Activated T-helper 2 cell treated with anti-CD3 and anti-CD28 coated beads, Interferon-gamma antibody, Interleukin-2, Interleukin-4, amounts not matched to agents 10 μg/mL and 5 μg/mL and 100 μg/mL, durations not matched to agents 14 hours and 24 hours and 36 hours (primary cell): ENCODE measurements at places on chromosomes 2 and 18.

DNA sequence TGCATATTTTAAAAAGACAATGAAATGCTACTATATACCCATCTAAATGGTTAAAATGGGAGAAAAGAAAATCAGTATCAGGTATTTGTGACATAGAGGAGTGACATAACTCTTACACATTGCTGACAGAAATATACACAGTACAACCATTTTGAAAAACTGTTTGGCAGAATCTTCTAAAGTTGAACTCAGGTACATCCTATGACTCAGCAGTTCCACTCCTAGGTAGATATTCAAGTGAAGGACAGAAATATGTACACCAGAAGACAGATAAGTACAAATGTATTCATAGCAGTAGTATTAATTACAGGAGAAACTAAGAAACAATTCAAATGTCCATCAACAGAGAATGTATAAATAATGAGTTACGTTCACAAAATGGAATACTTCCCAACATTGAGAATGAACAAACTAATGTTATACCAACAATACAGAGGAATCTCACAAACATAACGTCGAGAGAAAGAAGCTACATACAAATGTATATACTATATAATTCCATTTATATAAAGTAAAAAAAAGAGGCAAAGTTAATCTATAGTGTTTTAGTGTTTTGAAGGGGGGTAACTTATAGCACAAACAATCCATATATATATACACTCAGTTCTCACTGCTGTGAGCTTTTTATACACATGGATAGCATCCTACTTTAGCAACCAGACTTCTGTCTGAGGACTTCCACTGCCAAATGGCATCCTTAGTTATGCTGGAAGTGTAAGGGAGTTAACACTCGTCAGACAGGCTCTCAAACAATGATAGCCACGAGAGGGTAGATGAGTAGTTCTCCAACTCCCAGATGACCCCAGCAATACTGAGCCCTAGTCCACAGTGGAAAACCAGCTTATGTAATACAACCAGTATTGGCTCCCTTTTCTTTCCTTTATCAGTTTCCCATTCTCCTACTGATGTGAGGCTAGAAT lies 172.5 kb downstream of the NBAS start:
- DNase-seq = no peak

- no peak for DNase-seq
These were observed 54.4 kb upstream of the B3GNT7 start for GRCh38 chr2:231341100-231341499.

- no peak for DNase-seq
These were observed 458.6 kb downstream of the FBXO15 start for GRCh38 chr18:73688851-73689711.

- no peak for DNase-seq
These were observed 17.9 kb downstream of the SDC1 start for GRCh38 chr2:20207051-20207450.

DNA sequence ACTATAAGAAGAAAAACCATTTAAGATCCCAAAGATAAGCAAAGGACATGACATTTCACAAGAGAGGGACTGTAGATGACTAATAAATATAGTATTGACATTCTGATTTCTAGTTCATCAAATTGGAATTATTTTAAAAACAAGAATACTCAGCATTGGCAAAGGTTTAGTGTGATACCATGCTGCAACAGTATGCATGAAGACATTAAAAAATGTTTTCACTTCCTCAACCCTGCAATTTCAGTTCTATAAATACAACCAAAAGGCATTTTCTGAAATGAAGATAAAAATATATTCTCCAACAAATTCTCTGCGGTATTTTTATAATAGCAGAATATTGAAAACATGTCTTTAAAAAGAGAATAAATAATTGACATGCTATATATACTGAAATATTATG lies 2.1 kb downstream of the C2orf81 start:
- no peak for DNase-seq

GRCh38 chr2:195647302-195647701 lies 9.7 kb upstream of the SLC39A10 start:
- DNase-seq = no peak

DNA sequence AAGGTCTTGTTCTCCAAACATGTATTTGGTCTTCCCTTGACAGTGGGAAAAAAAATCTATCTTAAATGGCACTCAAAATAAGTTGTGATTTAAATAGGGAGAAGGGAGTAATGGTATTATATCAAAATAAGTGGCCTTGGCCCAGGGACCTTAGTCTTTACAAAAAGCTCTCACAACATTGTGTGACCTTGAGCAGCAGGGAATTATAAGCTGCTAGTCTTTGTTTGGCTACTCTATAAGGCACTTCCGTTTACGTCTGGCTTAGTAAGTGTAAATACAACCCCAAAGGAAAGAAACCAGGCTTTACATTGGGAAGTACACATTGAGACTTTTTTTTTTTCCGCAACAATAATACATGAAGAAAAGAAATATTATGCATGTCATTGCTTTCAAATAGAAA lies 734.0 kb upstream of the LINC00305 start:
- no peak for DNase-seq

DNA sequence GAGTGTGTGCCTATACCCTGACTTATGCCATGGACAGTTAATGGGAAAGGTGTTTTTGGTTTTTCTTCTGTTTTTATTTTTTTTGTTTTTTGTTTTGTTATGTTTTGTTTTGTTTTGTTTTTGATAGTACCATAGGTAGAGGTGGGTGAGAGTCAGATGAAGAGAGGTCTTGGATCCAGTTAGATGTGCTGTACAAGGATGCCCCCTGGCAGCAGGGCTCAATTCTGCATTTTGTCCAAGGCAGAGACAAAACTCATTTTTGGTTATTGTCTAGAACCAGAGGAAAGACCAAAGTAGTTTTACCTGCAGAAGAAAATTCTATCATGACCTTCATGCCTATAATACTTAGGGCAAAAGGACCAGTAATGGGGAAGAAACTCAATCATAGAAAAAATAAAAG lies 48.5 kb downstream of the SLC5A7 start:
- no peak for DNase-seq

DNA sequence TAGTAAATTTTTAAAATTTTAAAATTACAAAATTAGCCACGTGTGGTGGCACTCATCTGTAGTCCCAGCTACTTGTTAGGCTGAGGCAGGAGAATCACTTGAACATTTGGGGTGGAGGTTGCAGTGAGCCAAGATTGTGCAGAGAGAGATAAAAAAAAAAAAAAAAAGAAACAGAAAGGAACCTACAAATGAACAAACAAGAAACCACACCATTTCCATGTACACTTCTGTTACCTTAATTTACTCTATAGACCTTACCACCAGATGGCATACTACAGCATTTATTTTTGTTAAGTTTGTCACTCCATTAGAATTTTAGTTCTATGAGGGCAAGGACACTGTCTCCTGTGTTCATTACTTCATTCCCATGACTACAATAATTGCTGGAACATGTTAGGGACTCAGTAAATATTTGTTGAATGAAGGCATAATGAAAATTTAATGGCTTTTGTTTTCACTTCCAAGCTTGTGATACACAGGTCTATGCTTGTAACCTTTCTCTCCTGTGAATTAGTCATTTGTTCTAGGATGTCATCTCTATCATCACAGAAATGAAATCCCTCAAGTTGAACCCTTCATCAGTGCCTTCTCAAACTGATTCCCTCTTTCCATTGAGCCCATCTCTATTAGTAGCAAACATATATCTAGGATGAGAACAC lies 76.0 kb downstream of the ARHGAP15 start:
- DNase-seq = no peak

DNA sequence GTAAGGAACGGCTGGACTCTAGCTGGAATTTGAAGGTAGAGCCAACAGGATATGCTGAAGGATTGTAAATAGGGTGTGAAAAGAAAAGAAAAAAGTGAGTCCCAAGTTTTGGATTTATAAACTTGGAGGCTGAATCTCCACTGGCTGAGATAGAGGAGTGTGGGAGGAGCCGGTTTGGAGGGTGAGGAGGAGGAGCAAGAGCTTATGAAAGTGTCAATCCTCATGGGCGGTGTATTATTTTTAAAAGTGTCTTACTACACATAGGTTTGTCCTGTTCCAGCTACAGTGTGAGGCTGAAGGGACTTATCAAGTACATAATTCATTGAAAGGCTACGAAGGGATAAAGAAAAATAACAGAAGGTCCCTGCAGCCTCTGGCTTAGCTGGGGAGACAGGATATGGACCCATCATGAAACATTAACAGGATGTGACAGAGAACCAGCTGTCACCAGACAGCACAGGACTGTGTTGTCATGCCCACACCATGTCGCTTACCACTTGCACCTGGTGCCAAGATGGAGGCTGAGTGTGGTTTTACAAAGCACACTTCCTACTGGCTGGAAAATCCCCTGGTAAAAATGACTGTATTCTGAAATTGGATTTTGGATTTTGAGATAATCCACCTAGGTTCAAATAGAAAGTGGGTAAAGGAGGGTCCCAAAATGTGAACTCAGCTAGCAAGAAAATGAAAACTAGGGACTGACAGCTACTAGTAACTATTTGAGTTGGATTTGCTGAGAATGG lies 2.5 kb upstream of the MREG start:
- peak; percentile 53 for DNase-seq

DNA sequence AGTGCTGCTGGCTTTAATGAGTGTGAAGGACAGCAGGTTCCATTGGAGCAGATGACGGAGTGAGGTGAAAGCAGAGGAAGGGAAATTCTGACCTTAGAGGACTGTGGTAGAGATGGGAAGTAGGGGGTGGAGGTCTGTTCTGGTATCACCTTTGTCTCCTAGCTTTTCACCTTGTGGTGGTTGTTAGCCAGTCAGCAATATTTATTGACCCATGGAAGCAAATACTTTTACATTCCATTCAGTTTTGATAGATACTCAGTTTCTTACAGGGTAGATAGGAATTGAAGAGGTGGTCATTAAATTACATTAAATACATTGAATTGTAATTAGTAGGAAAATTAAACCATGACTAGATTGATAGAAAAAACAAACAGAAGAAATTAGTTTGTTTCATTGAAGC lies 180.1 kb downstream of the DIS3L2 start:
- DNase-seq = no peak

DNA sequence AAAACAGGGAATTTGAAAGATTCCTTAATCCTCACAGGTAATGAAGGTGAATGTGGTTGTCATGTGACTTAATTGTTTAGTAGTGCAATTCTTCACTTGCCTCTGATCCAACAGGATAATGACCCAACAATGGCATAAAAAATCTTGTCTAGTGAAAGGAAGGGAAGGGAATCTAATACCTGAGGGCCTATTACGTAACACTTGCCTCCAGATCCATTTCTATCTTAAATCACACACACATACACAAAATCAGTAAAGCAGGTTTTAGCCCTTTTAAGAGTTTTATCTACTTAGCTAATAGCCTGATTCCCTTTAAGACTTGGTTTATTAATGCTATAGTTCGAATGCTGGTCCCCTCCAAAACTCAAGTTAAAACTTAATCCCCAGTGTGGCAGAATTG lies 118.6 kb downstream of the TMEM163 start:
- no peak for DNase-seq

GRCh38 chr2:62458671-62459081 lies 47.3 kb downstream of the TMEM17 start:
- DNase-seq = no peak

DNA sequence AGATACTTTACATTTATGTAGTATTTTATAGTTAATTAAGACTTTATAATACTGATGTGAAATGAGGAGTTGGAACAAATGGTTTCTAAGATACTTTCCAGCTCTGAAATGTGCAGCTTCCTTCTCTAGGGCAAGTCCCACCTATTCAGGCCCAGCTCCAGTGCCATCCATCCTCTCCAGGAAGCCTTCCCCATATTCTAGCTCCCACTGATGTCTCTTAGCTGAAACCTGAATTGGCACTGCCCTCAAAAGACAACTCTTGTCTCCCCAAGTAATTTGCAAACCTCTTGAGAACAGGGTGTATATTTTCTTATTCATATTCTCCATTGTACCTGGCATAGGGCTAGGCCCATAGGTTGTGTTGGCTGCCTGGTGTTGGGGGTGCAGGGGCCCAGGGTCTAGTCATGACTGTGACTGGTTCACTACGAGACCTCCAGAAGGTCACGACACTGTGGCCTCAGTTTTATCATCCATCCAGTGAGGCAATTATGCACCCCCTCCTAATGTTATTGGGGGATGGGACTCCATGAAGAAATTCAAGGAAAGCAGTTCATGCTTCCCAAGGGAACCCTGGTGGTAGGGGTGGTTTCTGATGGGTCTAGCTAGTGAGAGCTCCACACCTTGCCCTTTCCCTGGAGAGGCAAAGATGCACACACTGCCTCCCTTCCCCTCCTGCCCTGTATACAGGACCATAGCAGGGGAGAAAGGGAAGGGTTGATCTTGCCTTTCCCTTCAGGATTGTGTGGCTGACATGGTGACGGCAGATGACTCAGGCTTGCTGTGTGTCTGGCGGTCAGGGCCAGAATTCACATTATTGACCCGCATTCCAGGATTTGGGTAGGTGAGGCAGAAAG lies 2.8 kb downstream of the WDR54 start:
- DNase-seq = no peak

DNA sequence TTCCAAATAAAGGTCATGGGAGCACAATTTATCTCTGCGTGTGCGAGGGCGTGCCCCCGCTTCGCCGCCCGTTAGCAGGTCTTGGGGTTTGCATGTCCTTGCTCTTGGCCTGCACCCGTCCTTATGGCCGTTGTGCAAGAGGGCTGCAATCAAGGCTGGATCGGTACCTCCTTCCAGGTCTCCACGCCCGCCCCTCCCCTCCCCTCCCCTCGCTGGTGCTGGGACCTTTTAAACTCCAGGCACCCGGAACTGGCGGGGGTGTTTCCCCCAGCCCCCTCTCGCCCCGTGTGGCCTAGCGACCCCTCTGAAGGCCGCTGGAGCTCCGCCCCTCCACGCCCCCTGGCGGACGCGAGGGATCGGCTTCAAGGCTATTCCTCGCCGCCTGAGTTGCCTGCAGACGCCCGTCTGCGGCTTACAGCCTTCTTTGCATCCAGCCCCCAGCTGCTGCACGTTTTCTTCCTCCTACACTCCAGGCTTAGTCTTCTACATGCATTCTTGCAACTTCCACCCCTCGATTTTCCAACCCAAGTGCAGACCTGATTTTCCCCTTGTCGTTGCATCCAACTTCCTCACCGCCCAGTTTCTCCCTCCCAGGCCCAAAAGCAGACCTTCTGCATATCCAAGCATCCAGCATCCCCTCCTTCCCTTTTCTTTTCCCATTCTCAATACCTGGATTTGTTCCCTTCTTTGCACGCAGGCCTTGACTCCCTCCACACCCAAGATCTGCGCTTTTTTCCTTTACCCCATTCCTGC lies 577 bp downstream of the IDH1 start:
- DNase-seq = peak; percentile 76

DNA sequence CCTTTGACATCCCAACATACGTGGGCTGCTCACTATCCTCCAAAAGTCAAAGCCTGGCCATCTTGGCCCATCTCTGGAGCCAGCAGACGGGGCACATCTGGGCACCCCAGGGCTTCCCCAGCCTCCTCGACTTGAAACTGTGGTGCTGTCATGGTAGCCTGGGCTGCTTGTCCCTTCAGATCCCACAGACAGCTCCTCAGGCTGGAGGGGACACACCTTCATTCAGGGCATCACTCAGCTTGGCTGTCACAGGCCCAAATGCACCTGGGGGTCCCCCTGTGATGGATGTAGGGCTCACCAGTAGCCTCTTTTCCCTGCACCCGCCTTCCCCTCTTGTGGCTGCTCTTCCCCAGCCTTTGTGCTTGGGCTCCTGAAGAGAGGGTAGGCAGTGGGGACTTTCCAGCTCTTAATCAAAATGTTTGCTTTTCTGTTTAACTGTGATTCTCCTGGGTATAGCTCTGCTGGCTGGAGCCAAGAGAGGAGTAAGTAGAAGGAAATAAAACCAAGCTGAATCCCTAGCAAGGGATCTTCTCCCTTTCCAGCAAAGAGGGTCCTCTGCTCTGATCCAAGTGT lies 92.3 kb downstream of the GYPC start:
- DNase-seq = no peak

- no peak for DNase-seq
These were observed 107.9 kb downstream of the PTGR3 start for GRCh38 chr18:75100832-75101630.
